Stimulated activated CD8-positive, alpha-beta memory T cell treated with anti-CD3 and anti-CD28 coated beads, Interleukin-7, amount 100 ng/mL, for 1 hour (primary cell): ENCODE measurements at places on chromosomes 5 and 9.

- no peak for DNase-seq
These were observed 101.7 kb downstream of the ARRDC3 start for GRCh38 chr5:91281401-91281800.

DNA sequence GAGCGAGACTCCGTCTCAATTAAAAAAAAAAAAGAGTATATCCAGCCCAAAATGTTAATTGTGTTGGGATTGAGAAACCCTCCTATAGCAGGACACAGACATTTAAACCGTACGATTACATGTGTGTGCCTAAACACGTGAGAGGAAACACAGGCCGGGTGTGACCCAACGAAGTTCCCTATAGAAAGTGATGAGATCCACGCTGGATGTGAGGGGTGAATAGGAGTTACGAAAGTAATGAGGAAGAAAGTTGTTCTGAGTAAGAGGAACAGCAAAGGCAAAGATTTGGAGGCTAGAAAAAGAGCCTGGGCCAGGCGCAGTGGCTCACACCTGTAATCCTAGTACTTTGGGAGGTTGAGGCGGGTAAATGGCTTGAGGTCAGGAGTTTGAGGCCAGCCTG, 13.6 kb downstream of the NAIF1 start:
- DNase-seq = no peak

DNA sequence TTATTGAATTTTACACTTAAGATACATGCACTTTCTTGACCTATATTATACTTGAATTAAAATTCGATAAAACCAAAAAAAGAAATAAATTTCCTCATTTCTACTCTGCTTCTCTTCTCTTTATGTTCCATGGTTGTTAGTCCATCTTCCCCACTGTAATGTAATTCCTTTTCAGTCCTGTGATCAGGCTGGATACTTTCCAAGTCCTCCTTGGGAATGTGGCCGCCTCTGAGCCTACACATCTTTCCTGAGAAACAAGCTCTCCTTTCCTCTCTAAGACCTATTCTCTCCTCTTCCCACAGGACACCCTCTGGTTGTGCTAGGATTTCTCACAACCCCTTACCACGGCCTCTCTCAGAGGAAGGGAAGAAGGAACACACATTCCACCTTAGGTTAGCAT, 285.1 kb downstream of the DNAH5 start:
- no peak for DNase-seq

DNA sequence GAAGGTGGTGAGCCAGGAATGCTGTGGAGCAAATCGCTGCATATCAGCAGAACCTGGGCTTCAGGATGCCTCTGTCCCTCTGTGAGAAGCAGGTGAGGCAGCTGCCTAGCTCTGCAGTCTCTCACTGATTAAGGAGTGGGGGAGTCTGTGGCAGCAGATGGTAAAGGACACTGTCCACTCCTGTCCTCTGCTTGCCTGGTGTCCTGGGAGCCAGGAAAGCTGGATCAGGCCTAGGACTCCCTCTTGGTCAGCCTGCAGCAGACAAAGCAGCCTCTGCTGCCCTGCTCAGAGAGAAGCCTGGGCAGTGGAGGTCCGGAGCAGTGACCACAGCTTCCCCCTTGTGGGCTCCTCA, 214.7 kb downstream of the HSPA4 start:
- no peak for DNase-seq
